ENCODE measurements at places on chromosomes 4 and X.
A peak's percentile ranks its signal among the peaks of the same experiment; 100 is the strongest.

- DNase-seq = peak; percentile 6
Measured at GRCh38 chr4:173013232-173013930, 155.2 kb upstream of the GALNT7 start.

- no peak for DNase-seq
Measured at GRCh38 chr4:145045180-145045579, 52.8 kb downstream of the ANAPC10 start.

GRCh38 chr4:89303177-89303576 is 4.4 kb downstream of the GPRIN3 start:
- DNase-seq = no peak

DNA sequence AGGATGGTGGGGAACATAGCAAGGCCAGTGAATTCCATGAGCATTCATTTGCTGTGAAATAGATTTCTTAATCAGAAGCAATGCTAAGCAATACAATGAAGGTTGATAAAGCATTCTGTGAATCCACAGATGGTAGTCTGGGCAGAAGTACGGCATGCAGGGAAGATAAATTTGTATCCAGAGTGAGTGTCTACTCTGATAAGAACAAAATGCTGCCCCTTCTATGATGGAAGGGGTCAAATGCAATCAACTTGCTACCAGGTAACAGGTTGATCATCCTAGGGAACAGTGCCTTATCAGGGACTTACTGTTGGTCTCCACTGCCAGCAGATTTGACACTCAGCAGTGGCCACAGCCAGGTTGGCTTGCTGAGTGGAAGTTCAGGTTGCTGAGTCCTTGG is 189.4 kb downstream of the MAB21L2 start:
- DNase-seq = no peak

DNA sequence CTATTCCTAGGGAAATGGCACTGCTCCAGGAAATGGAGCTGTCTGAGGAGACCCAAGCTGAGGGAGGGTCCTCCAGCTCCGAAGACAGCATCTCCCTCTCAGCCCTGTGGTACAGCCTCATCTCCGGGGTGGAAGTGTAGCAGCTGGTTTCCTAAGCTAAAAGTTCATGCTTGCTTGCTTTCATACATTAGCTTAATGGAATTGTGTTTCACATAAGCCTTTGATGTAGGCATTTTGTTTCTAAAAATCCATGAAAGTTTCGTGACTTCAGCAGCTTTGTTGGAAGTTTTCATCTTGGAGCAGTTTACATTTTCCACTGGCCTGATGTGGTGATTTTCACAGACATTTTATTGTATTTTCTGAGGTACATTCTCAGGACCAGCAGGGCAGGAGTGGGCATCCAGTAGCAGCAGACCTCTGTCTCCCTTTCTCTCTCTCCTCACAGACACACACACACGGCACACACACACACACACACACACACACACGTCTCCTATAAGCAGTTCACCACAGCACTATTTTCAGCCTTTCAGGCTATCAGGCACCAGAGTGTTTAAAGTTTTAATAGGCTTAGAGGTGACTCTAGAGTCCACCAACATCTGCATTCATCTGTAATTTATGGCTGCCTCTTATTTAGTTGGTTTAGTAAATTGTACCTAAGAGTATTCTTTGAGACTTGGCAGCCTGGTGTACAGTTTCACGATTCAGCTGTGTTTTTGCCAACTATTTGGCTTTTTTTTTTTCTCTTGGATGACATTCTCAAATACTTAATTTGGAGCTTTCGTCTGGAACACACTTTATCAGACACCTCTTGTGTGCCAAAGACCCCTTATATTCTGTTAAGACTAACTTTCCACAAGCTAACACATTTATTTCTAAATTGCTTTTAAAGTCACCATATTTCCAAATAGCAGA is 225.8 kb upstream of the SFRP2 start:
- DNase-seq = no peak

- no peak for DNase-seq
Measured at GRCh38 chr4:187027272-187027671, 303.6 kb upstream of the FAT1 start.

DNA sequence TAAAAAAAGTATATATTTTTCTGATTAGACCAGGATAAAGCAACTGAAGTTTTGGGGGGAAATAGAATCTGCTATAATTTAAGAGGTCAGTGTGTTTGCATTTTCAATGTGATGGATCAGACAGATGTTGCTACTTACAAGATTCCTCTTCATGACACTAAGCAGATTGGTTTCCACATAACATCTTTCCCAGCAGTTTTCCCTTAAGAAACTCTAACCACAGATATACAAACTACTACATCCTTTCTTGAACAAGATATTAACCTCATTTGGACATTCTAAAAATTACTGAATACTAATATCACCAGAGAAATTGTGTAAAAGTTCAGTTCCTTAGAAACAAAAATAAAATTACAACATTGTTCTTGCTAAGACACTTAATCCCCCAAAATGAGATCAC is 106.7 kb upstream of the GUCY1A1 start:
- DNase-seq = no peak

DNA sequence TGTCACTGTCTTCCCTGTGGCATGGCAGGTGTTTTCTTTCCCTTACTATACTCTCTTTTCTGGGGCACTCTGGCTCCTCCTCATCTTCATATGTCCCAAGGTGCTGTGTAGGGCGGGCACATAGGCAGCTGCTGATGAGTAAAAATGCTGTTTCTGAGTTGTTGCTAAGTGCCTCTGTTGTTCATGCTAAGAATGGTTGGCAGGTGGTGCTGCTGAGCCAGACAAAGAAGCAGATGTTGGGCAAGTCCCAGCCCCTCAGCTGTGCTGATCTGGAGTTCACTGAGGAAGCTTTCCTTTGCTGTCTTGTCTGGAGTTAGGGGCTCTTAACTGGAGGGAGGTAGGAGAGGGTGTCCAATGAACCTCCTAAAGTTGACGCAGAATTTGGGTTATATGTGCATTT is 40.6 kb downstream of the HADH start:
- DNase-seq = peak; percentile 56

DNA sequence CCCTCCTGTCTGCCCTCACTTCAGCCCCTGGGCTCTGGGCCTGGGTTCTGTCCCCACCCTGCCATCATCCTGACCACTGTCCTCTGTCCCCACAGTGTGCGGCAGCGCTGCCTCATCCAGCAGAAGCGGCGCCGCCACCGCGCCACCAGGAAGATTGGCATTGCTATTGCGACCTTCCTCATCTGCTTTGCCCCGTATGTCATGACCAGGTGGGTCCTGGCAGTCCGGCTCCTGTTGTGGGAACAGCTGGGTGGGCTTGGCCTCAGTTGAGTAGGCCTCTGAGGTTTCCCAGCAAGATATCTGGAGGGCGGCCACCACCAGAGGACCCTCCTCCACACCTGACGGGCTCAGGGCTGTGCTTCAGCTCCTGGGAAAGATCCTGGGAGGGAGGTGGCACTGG is 2.2 kb downstream of the GPR78 start:
- no peak for DNase-seq

GRCh38 chr4:42554072-42554471 is 102.8 kb downstream of the ATP8A1 start:
- no peak for DNase-seq

DNA sequence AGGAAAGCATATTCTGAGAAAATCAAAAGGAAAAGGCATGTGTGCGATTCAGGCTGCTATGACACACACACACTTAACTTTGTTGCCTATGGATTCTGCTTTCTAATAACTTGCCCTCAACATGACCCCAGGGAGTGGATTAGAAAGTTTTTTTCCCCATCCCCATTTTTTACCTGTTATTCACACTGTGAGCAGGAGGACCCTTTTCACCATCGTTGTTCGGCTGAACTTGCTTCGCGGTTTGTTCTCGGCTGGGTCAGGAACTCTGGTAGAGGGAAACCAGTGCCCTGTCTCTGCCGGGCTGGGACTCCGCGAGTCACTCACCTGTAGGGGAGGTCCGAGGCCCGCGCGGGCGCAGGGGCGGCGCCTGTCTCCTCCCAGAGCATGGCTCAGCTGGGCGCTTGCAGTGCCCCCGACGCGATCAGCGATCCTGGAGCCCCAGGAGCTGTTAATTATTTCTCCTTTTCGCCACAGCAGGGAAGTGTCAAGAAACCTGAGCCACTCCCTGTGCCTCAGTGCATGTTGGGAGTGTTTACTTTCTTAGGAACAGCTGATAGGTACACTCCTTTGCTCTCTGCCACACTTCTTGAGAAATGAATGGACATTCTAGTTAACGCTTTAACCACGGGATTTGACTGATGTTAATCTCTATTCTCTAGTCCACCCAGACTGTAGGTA is at the start of gene RASSF6:
TSS of gene RASSF6 (minus strand) at position 322 of the 678 bp plus-strand sequence. CDS start 8,641 bp downstream, outside the sequence.
- no peak for DNase-seq

GRCh38 chr4:17721496-17722355 is 59.7 kb downstream of the FAM184B start:
- no peak for DNase-seq

DNA sequence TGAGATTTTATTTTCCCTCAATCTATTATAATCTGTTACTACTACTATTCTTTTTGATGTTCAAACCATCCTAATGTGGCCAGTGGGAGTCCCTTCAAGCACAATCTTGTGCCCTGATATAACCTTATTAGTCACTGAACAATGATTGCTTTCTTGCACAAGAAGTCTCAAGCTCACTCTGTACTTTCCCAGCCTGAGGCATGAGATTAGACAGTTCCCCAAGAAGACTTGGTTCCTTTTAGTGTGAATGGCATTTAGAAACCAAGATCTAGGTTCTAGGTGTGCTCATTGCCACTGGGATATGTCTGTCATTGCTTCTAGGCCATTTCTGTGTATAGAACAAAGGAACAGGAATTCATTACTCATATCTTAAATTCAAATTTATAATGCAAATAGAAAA is 28.0 kb upstream of the RBM41 start:
- DNase-seq = no peak

GRCh38 chr4:150133605-150134004 is 55.4 kb downstream of the DCLK2 start:
- no peak for DNase-seq

GRCh38 chrX:129553619-129554288 is 13.7 kb downstream of the OCRL start:
- DNase-seq = no peak

DNA sequence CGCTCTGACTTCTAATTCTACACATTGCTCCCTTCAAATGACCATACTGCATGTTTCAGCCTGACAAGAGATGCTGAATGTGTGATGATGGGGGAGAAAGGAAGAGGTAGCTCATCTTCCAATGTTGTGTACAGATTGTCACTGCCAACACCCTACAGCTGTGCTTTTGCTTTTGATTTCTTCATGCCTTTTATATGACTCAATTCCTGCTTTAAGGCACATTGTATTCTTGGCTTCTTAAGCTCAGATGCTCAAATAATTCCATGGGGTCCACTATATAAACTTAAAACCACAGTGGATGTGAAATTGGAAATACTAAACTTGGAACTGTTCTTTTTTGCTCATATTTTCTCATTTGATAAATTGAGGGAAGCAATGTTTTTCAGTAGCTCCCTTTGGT is 183.2 kb upstream of the WDFY3 start:
- no peak for DNase-seq

DNA sequence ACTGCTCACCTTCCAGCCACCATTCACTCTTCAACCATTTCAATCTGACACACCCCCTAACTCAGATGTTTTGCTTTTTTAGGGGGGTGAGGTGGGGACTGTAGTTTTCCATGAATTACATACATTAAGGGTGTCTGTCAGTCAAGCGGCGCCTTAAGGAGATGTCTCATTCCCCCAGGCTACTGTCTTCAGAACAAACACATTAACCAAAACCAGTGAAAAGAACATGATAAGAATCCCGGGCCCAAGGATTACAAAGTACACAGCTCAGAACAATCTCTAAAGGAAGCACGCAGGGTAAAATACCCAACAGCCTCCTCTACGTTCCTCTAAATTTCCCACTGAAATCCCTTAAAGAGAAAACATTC is 62.5 kb upstream of the IRF2 start:
- no peak for DNase-seq

GRCh38 chrX:21655901-21656586 is 2.1 kb downstream of the KLHL34 start:
- no peak for DNase-seq

Measured in activated CD8-positive, alpha-beta memory T cell treated with anti-CD3 and anti-CD28 coated beads for 4 hours (primary cell).